Metanephros (tissue), 2 donors: ENCODE measurements at places on chromosomes 5 and 9. TPM values are rescaled to one million over a fixed set of nuclear protein-coding genes. Genes with fewer than 3 reads are reported as not detected.

The KIAA1191 gene
- total RNA-seq = 75.4 TPM

The BTNL3 gene
- not detected for total RNA-seq

The ADAMTS6 gene
- total RNA-seq = 7.6 TPM

The FAM120AOS gene
- total RNA-seq = 30.2 TPM

The PCDHB2 gene
- total RNA-seq = 6.2 TPM
